HL-60 (cell line): ENCODE measurements at places on chromosomes 4 and X.

- no peak for DNase-seq
These were observed 27.3 kb downstream of the PABPC4L start for GRCh38 chr4:134174271-134174670.

DNA sequence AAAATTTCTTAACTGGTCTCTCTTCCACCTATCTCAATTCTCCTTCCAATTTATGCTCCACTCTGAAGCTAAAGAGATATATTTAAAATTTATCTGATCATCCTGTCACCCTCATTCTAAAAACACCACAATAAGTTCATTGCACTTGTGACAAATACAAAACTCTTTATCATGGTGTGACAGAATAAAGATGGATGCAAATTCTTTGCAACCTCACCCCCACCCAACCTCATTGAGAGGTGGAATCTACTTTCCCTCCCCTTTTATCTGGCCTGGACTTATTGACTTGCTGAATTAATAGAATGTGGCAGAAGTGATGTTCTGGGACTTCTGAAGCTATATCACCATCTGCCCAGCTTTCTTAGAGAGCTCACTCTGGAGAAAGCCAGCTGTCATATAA lies 46.5 kb downstream of the IDS start:
- DNase-seq: no peak

- DNase-seq: no peak
These were observed 666.3 kb upstream of the GRIA3 start for GRCh38 chrX:122517786-122518185.

- DNase-seq: no peak
These were observed 104.5 kb downstream of the SORCS2 start for GRCh38 chr4:7296661-7297335.

DNA sequence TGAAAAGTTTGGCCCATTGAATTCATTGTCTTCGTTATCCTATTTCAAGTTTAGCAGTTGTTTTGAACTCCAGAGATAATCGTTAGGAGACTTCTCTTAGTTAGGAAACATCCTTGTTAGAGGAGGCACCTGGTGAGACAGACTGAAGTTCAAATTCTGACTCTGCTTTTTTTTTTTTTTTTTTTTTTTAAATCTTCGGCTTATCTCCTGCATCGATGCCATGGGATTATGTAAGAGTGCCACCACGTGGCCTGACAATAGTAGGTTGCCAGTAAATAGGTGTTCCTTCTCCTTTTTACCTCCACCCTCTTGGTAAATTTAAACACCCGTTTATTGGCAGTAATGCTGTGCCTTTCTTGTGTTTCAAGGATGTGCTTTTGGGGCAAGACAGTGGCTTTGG lies 149.3 kb downstream of the SOWAHB start:
- peak; percentile 41 for DNase-seq

DNA sequence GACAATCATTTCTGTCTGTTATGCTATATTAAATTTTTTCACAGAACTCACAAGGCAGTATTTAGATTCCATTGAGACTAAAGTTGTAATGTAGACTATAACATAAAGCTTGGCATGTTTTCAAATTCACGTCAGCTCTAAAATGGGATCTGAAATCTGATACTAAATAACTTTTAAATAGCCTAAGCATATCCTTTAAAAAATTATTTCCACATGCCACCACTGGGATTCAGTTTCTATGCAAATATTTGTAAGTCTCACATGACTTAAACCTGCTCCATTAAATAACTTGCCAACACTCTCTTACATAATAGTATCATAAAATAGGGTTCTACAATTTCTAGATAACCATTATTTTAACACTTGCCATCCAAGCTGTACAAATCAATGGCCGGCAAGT lies 32.4 kb downstream of the KLHL8 start:
- no peak for DNase-seq

- no peak for DNase-seq
These were observed 9.0 kb upstream of the ADGRA3 start for GRCh38 chr4:22524895-22525294.

DNA sequence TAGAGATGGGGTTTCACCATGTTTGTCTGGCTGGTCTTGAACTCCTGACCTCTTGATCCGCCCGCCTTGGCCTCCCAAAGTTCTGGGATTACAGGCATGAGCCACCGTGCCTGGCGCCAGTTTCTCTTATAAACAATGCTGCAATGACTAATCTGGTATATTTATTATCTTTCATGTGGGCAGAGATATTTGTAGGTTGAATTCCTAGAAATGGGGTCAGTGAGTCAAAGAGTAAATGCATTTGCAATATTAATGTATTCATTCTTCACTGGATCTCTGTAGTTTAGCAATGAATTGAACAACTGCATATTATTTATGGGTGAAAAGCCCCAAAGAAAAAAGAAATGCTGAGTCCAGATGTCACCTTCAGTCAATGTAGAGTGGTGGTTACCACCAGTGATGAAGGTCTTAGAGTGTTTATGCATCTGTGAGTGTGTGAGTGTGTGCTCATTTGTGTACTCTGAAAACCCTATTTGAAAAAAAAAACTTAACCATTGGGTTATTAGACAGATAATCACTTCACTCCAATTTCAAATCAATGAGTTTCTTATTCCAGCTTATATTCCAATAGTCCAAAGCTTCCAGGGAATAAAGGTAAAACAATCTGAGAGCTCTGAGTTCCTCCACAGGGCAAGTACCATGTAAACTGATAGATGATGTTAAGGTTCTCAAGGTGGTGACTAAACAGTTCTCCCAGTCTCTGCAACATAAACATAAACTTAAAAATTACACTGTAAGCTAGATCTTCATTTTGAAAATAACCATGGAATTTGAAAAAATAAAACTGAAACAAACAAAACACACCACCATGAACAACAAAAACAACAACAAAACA lies 22.6 kb upstream of the CD38 start:
- no peak for DNase-seq

- peak; percentile 12 for DNase-seq
These were observed 148.9 kb downstream of the PRDM5 start for GRCh38 chr4:120773641-120774040.

DNA sequence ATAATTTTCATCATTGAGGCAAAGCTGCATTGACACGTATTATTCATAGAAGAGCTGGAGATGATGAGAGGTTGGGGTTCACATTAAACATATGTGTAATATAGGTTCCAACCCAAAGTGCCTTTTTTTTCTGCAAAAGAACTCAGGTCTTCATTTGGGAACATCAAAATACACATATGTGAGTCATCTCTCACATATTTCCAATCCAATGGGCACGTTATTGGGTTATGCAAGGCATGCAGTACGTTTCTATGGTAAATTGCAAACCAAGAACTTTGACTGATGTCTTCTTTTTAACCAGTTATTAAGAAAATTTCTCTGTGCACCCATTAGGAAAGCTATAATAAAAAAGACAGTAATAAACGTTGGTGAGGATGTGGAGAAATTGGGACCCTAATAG lies 150.3 kb upstream of the FAM9B start:
- DNase-seq: no peak

- no peak for DNase-seq
These were observed 17.8 kb upstream of the MCF2 start for GRCh38 chrX:139725720-139726119.

DNA sequence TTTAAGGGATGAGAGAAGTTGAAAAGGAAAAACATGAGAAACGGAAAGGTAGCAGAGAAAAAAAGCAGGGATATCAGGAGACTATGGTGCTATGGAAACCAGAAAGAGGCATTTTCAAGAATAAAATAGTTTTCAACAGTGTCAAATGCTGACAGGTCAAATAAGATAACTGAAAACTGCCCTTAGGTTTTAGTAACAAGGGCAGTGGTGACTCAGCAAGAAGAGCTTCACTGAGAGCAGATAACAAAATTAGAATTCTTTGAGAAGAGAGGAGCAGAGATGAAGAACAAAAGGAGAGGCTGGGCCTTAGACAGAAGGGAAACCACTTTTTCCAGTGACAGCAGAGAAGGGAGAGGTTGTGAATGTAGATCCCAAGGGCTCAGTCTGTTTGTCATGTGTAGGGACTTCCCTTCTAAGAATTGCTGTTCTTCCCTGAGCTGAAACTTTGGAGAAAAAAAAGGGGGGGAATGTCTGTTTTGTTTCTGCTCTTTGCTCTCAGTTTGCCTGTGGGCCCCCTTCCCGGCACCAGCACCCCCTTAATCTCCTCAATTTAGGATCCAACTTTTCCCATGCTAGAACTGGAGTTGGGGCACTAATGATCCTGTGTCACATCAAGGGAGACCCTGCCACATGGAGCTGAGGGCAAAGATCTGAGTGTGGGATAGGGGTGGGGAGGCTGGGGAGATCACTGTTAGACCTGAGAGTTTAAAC lies 26.8 kb upstream of the MAGEA10 start:
- DNase-seq: no peak

DNA sequence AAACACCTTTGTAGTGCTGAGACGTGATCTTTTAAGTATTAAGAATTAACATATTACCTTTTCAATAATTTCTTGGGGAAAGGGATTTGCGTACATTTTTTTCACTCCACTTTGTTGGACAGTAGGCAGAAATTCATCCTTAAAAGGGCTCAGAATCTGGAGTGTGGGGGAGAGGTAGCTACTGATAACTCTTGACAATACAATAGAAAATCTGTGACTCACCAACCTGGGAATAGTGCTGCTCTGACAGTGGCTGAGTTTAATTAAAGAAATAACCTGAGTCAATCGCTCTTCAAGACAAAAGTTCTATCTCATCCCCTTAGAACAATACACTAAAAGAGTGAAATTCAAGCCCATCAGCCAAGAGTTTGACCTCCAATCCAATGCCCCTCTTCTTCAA lies 60.2 kb downstream of the SLC9A7 start:
- DNase-seq: no peak

DNA sequence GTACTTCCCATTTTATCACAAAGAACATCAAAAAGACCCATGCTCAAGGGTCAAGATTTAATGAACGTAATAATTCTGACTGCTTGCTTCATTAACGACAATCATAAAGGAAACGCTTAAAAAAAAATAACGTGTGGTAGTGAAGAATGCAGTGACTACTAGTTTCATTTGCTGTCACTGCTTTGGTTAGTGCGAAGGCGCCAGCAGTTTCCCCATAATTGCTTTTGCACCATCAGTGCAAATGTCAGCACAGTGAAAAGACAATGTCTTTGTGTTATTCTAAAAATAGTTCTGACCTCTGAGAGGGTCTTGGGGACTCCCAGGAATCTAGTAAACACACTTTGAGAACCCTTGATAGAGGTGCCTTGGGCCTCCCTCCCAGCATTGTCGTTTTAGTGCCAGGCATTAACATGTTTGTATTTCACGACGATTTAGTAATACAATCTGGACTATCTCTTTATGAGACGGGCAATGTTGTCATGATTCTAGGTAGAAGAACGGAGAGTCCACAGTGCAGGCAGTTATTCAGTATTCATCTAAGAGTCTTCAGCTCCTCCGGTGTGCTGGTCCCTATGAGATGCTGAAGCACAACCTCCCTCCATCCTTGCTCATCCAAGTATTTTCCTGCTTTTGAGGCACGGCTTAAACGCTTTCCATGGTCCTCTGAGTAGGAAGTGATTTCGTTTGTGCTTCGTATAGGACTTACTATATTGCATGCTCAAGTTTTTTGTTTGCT lies 71.0 kb downstream of the AFF1 start:
- DNase-seq: no peak

GRCh38 chrX:53044995-53045394 lies 3.6 kb upstream of the GPR173 start:
- DNase-seq: no peak
